T1000 (cell line): ENCODE measurements at places on chromosomes 2 and 18.

GRCh38 chr18:46264255-46264654 lies 160.1 kb downstream of the HAUS1 start:
- no peak for DNase-seq

DNA sequence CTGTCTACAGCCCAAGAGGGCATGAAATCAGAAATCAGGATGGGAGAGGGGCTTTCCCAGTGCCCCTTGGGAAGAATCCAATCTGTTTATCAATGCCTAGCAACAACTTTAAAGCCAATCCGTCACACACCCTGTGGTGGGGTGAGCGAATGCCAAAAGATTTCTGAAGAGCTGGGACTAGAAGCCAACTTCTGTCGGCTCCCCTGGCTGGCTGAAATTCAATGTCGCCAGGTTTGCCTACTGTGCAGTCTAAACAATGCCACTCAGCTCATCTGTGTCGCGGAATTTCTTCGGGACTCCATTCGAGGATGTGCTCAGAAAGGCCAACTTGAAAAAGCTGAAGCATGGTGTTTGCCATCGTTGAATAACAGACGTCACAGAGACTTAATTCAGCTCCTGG lies 31.5 kb upstream of the NCKAP5 start:
- DNase-seq, result no peak

DNA sequence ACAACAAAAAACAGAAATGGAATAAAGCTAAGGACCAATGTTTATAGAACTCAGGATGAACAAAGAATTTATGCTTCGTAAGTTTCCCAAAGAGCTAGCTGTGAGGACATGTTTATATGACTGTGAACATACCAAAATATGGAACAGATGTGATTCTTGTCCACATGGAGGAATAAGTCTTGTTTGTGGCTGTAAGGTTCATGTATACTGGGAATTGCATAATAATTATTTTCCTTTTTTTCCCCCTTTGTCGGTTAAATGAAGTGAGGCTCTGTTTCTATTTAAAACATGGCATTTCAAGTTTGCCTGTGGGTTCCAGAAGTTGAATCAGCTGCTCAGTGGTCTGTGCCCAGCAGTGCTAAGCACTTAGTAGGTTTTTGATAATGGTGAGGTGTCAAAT lies 108.1 kb downstream of the FHOD3 start:
- DNase-seq, result no peak

DNA sequence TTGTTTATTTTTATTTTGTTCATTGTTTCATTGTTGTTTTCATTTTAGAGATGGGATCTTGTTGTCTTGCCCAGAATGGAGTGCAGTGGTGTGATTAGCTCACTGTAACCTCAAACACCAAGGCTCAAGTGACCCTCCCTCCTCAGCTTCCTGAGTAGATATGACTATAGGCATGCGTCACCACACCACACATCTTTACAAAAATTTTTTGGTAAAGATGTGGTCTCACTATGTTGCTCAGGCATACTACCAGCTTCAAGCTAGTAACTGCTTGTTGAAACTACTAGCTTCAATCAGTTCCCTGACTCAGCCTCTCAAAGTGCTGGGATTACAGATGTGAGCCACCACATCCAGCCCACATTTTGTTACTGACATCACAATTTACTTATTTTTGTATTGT lies 14.8 kb downstream of the FAM237A start:
- DNase-seq, result no peak

- DNase-seq, result no peak
These were observed 1104.0 kb upstream of the PIK3C3 start for GRCh38 chr18:40851014-40851429.

DNA sequence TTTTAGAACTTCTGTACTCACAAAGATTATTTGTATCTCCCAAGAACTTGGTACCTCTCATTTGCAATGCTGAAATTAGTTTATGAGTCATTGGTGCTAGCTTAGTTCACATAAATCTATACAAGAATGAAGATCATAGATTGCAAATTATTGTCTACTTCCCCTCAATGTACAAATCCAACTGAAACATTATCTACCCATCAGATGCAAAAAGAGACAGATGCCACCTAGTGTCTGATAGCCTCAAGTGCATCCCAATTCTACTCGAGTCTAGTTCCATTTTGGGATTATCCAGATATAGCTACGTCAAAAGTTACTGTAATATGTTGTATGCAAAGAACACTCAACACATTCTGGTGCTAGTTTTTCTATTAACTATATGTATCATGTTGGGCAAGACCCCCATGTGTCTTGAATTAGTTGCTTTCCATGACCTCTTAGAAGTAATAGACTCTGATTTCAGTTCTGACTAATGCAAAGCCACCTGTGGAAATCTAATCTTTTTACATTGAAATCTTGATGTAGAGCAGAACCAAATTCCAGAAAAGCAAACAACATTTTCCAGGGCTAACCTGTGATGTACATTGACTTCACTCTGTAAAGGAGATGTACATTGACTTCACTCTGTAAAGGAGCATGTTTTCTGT lies 210.0 kb downstream of the RBM43 start:
- DNase-seq, result no peak

GRCh38 chr2:65823511-65823910 lies 391.1 kb upstream of the SPRED2 start:
- no peak for DNase-seq

GRCh38 chr2:21281791-21282514 lies 158.2 kb downstream of the TDRD15 start:
- no peak for DNase-seq

- DNase-seq, result no peak
These were observed 336.5 kb upstream of the SLC39A10 start for GRCh38 chr2:195320413-195320973.

DNA sequence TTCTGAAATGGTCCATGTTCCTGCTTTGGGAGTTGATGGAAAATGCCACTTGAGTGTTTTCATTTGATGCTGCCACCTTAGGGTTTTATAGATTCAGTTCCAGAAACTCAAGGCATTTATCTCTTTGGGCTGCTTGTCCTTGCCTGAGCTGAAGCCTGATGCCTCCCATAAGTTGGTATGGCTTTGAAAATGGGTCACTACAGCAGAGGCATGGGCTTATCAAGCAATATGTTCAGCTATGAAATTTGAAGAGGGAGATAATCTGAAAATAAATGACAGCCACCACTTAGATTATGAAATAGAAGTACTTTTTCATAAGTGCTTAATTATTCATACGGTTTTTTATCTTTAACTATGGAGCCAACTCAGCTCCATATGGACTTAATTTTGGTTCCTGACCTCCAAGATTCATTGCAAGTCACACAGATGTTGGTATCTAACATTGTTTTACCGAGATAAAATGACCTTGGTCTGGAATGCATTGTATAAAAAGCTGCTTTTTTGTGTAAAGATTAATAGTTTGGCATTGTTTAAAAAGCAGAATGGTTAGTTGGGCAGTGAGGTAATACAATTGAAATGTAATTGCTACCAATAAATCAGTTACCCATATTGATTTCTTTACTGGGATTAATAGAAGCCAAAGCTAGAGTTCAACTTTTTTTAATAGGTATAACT lies 4.5 kb downstream of the SLC14A1 start:
- no peak for DNase-seq

GRCh38 chr2:74222300-74222650 lies 23.9 kb downstream of the MTHFD2 start:
- DNase-seq, result no peak

GRCh38 chr2:202494300-202495229 lies 118.4 kb downstream of the BMPR2 start:
- DNase-seq, result no peak

GRCh38 chr2:219279916-219280516 lies 850 bp downstream of the DNAJB2 start:
- no peak for DNase-seq

DNA sequence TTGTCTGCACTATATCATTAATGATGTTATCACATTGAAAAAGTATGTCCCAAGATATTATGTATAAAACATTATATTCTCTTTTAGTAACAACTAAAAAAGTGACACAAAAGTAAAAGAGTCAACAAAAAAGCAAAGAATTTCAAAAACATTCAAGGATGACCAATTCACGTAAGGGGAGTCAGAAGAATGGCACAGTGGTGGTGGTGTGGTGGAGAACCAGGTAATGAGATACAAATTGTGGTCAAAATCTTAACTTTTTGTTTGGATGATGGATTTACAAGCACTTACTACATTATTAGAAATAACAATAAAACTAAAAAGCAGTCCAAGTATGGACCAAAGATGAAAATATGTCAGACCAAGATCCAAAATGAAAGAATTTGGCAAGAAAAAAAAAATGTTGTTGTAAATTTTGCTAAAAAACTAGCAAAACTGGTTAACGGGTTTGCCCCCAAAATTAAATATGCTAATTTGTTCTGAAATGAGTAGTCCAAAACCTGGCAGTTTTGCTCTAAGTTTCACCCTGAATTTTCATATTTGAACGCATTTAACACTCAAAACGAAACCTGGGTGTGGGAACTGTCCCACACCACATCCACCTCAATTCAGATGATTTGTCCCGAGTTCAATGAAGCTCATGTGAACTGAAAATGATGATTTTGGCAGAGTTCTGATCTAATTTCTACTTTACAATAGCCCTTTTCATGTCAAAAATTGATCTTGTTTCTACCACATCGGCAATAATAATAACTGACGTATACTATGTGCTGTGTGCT lies 135.8 kb downstream of the IKZF2 start:
- DNase-seq, result no peak

- DNase-seq, result no peak
These were observed 577.8 kb upstream of the NXPH2 start for GRCh38 chr2:139357972-139358371.

DNA sequence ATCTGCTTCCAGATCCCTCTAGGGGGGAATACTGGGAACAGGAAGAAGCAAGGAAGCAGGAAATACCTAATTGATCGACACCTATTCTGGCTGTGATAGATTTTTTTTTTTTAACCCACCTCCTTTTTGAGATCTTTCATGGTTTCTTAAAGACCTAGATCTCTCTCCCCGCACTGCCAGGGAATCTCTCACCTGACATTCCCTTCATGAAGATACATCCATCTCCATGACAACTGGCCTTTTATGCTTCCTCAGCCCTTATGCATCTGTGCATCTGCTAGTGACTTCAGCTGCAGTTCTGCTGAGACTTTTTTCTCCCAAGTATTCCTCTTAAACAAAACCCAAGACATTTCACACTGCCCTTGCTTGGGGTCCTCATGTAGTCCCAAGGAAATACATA lies 21.1 kb upstream of the CPO start:
- DNase-seq, result no peak

DNA sequence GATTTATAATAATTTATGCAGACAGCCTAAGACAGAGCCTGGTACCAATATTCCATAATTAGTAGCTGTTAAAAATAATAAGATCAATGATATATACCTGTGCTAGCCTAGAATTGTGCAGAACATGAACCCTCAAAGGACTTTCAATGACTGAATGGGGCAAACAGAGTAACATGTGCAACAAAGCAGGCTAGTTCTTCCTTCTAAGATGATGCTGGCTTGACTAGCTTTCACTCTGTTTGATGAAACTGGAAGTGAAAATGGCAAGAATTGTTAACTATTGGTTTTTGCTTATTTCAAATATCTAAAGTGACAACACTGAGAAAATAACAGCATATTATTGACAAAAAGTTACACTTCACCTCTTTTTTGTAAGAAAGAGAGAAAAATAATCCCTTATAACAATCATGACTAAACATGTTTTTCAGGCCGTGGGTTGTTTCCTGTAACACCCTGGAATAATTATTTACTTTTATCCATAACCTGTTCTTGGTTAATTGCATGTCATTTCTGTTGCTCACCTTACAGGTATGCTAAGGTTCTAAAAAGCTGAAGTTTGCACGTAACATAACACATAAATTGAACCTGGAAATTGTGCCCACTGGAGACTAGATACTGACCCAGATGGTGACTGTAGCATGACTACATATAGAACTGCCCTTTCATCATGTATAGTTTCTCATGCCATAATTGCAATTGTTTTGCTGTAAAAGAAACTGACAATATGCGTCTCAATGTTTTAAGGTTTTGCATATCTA lies 108.7 kb downstream of the C18orf54 start:
- no peak for DNase-seq

- DNase-seq, result peak; percentile 18
These were observed 550.1 kb downstream of the SPAG16 start for GRCh38 chr2:213834331-213834730.

GRCh38 chr2:105140240-105140568 lies 101.3 kb upstream of the GPR45 start:
- DNase-seq, result no peak

DNA sequence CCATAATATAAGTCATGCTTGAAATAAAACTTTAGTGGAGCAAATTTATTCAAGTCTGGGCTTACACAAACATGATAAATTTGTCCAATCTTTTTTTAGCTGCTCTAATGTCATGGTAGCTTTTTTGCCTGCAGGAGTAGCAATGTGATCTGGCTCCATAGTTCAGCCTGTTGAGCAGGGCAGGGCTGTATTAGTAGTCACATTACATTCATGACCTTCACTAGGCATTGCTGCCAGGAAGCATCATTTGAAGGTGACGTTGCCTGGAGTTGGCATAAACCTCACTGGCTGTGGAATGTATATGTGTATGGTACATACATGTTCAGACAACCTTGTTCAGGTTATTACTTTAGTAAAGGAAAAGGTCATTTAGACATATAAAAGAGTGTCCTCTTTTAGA lies 76.6 kb downstream of the CCDC85A start:
- no peak for DNase-seq

GRCh38 chr2:15660491-15661294 lies 69.0 kb downstream of the DDX1 start:
- DNase-seq, result no peak

DNA sequence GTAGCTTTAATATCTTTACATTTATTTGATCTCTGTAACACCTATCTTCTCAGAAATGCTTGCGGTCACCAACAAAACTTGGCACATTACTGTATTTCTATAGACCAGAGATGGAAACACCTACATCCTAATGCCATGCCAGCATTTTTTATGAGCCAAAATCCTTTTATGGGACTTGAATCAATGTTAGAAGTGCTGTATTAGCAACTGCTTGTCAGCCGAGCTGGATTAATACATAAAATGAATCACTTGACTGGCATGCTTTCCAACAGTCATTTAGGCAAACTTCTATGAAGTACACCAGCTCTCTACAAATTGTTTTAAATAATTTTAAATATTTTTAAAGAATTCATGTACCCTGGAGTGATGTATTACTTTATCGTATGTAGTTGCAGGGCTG lies 272.9 kb upstream of the NRP2 start:
- DNase-seq, result no peak
